Neural crest cell (in vitro differentiated cells): ENCODE measurements at places on chromosomes 4 and X. TPM values are rescaled to one million over a fixed set of nuclear protein-coding genes. Genes with fewer than 3 reads are reported as not detected.
A peak's percentile ranks its signal among the peaks of the same experiment; 100 is the strongest.

DNA sequence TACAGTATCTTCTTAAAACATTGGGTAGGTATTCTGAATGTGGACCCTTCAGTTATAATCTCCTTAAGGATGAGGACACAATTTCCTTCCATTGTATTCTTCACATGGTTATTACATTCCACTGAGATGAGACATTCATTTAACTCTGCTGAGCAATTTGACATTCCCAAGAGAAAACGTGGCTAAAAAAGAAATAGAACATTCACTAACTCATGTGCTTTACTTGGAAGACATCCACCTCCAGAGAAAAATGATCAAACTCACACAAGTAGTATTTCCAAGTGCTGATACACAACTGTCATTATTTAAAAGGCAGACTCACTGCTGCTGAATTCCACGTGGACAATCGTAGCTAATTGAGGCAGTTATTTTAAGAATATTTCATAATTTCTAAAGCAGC, 227.9 kb upstream of the ANKRD50 start:
- DNase-seq: no peak

DNA sequence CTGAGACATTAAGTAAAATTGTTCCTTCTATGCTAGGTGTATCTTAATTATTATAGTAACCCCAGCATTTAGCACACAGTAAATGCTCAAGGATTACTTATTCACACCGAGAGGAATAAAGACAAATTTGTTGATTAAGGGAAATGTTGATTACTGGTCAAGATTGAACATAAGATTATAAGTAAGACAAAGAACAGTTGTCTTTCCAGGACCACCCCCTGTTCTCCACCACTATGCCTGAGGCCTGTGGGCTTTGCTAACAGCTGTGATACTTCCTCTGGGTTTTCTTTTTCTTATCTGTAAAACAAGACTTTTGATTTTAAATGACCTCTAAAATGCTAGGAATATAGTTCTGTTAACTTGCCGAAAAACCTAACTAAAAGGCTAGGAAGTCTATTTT, 128.0 kb downstream of the DCLK2 start:
- DNase-seq: no peak

GRCh38 chrX:24761306-24761705, 67.6 kb downstream of the POLA1 start:
- no peak for DNase-seq

GRCh38 chr4:147492306-147492705, 11.4 kb downstream of the EDNRA start:
- no peak for DNase-seq

DNA sequence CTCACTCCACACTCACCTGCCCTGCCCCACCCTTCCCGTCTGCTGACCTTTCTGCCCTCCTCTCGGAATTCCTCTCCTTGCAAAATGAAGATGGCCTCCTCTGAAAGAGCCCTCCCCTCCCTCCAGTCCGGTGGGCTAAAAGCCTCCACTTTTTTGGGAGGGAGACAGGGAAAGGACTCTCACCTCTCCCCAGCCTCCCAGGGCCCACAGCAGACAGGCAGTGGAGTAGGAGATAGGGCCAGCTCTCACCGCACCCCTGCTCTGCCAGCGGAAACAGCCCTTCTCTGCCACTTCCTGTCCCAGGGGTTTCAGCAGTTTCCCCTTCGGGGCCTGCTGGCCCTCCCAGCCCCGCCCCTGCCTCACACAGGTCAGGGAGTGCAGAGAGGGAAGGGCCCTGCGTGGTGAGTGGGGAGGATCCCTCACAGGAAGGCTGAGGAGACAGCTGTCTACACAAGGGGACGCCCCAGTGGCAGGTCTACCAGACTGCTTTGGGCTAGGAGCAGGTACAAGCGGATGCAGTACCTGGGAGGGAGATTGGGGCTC, 18.2 kb downstream of the ELF4 start:
- DNase-seq: no peak

DNA sequence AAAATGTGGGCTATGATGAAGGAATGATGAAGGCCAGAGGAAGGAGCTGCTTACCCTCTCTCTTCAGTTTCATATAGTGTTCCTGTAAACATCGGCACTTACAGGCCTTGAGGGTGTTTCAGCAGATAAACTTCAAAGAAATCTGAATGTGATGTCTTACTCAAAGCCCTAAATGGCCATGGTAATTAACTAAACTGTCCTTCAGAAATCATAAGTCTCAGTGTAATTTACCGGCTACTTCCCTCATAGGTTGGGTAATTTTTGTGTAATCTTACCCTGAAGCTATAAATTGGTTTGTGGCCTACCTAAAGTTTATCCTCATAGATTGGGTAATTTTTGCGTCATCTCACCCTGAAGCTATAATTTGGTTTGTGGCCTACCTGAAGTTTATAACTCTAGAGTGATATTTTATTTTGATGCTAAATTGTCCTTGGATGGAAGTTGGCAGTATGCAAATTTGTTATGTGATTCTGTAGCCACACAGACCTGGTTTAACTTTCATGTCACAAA, 2700.3 kb downstream of the ARAP2 start:
- DNase-seq: no peak

DNA sequence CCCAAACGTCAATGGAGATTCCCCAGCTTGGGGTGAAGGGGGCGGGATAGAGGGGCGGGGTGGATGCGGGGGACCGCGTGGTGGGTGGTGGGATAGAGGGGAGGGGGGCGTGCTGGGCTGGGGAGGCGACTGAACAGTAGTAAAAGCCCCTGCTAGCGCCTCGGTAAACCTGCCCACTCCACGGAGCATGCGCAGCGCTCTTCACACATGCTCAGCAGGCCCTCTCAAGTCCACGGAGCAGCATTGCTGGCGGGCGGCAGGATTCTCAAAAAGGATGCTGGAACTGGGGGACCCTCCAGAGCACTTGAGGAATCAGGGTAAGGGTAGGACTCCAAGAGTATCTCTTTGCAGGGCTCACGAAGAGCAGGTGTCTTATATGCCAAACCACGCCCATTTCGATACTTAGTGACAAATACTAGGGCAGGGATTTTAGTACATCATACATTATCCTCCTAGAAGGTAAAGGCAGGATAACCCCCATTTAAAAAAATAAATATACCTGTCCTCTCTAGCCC, 378 bp upstream of the RPS6KA6 start:
- peak; percentile 44 for DNase-seq

GRCh38 chr4:185358514-185358913, 37.2 kb downstream of the LRP2BP start:
- DNase-seq: no peak

- no peak for DNase-seq
These were observed 2.3 kb downstream of the AMMECR1 start for GRCh38 chrX:110315551-110315950.

The C4orf54 gene
- 0.05 TPM in 2 replicates for total RNA-seq

- peak; percentile 48 for DNase-seq
These were observed 31.7 kb downstream of the COQ2 start for GRCh38 chr4:83252782-83253405.
